ENCODE measurements at places on chromosomes 7 and 10.

DNA sequence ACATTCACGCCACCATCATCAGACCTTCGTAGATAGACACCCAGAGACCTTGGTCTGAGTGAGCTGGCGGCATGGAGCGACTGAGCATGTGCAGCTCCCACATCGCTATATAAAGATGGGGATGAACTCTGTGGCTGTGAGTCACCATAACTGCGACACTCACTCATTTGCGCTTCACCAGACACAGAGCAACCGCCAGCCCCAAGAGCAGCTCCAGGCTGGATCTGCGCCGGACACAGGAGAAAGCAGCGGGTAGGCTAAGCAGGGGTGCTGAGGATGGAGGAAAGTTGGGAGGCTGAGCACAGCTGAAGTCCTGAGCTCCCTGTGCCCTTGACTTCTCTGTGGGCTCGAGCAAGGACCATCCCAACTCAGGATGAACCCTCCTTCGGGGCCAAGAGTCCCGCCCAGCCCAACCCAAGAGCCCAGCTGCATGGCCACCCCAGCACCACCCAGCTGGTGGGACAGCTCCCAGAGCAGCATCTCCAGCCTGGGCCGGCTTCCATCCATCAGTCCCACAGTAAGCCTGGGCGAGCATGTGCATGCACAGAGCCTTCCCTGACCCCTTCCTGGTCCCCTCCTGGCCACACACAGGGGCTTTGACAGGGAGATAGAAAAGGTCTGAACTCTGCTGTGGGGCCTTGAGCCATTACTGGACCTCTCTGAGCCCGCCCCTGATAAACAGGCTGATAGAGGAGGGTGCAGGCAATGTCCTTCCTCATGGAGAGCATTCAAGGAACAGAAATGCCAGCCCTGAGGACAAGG lies at the start of gene OPN4:
Gene OPN4 (plus strand): TSS at position 137 of the 762 bp plus-strand sequence. CDS start 237 bp downstream, at position 374.
- no peak for DNase-seq

DNA sequence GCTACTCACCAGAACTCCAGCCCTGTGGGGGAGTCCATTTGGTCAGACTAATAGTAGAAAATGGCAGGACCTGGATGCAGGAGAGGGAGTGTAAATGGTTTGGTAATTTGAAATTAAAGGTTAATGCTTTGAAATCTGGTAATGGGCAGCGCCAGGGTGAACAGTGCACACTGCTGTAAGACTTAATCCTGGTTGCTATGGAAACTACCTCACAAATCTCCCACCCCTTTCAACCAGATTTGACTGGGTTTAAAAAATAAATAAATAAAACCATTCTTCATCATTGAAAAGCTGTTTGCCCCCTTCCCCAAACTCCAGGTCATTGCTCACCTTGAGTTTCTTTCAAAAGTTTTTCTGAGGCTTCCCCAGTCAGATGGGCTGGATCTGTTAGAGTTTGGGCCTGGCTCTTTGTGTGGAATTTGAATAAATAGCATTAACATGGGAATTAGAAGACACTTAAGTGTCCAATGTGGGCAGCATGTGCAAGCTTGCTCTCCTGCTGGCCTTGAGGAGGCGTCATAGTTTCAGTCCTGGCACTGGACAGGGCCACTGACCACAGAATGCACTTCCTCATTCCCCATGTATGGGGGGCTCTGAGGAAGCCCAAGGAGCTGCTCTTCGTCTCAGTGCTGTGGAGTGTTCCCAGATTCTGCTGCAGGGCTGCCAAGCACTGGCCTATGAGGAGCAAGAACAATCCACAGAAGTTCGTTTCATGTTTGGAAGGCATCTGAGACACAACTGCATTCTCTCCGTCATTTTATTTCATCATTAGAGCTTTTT lies 90.7 kb downstream of the LRRC4 start:
- no peak for DNase-seq

GRCh38 chr10:114822444-114823076 lies 980 bp downstream of the FHIP2A start:
- peak; percentile 15 for DNase-seq

DNA sequence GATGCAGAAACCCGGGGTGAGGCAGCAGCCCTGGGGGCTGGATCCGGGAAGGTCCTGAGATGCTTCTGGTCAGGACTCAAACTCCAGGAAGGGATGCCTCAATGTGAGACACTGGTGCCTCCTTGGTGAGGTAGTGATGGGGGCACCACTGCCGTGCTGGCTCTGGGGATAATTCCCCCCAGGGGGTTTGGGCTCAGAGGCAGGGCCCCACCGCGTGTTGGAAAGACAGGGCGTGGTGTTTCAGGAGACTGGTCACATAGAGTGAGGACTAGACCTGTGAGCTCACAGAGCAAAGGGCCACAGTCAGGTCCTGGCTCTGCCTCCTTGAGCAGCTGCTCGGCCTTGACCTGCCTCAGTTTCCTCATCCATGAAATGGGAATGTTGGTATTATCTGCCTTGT lies 361.9 kb downstream of the GLRX3 start:
- no peak for DNase-seq

GRCh38 chr10:126160571-126160970 lies 227.7 kb downstream of the ADAM12 start:
- peak; percentile 12 for DNase-seq

- no peak for DNase-seq
Observed at GRCh38 chr7:107312418-107312817, 143.6 kb downstream of the HBP1 start.

DNA sequence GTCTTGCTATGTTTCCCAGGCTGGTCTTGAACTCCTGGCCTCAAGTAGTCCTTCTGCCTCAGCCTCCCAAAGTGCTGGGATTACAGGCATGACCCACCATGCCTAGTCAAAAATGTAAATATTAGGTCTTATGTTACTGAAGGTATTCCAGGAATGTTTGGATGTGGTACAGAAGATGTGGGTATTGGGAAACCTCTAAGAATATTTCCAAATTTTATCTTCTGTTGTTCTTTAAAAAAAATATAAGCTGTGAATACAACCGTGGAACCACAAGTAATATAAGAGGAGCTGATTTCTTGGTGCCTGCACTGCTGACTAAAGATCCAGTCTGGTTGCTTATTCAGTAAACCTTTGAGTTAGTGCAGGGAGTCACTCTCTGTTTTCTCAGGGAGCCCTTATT lies 178.3 kb downstream of the AUTS2 start:
- no peak for DNase-seq

GRCh38 chr10:33093362-33093761 lies 135.3 kb upstream of the ITGB1 start:
- no peak for DNase-seq

GRCh38 chr7:113394856-113395255 lies 276.5 kb upstream of the SMIM30 start:
- DNase-seq = no peak

DNA sequence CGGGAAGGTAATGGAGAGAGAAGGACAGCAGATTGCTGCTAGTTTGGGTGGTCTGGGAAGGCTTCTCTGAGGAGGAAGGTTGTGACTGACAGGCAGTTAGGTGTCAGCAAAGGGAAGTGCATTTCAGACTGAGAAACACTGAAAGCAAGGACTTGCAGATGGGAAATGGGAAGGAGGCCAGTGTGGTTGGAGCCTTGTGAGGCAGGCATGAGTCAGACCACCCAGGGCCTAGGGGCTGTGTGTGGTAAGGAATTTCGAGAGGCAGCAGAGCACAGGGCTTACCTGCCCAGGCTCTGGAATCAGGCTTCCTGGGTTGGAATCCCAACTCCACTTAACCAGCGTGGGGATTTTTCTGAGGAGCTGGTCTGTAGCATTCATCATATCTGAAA lies 53.5 kb downstream of the NRF1 start:
- peak; percentile 53 for DNase-seq

DNA sequence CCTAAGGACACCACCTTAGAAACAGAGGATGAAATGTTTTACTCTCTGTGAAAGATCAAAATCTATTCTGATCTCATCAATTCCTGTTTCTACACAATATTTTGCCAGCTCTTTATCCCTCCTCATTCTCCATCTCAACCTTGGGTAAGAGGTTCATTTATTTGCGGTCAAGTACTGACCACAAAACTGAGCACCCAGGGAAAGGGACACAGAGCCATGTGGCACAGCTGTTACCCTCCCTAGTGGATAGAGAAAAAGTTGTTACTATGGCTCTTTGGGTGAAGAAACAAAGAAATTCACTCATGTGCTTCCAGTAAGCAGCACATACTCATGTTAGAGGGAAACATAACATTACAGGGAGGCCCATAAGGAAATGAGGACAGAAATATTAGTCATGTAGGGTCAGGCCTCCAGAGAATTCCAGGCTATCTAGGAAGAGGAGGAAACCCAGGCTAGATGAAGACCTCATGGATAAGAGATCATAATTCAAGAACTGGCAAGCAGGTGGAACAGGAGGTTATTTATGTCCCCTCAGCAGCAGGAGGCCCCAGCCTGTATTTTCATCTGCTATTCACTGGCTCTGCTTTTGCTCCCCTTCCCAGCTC lies 114.5 kb downstream of the ATE1 start:
- DNase-seq = no peak

GRCh38 chr7:19020062-19020461 lies 97.4 kb downstream of the TWIST1 start:
- no peak for DNase-seq

DNA sequence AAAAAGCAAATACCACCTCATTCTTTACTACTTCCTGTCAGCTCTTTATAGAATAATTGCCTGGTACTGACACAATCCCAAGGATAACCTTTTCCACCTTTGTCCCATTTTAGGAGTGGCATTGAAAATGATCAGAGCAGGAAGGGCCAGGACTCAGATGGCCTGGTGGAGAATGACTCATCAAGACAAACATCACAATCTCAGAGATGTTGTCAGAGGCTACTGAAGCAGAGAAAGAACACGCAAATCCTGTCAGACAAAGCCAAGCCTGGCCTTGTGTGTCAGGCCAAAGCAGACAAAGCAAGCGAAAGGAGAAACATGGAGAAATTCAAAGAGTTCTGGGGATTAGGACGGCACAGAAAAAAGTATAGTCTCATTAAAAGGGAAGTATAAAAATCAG lies 40.9 kb downstream of the NSUN6 start:
- peak; percentile 1 for DNase-seq

DNA sequence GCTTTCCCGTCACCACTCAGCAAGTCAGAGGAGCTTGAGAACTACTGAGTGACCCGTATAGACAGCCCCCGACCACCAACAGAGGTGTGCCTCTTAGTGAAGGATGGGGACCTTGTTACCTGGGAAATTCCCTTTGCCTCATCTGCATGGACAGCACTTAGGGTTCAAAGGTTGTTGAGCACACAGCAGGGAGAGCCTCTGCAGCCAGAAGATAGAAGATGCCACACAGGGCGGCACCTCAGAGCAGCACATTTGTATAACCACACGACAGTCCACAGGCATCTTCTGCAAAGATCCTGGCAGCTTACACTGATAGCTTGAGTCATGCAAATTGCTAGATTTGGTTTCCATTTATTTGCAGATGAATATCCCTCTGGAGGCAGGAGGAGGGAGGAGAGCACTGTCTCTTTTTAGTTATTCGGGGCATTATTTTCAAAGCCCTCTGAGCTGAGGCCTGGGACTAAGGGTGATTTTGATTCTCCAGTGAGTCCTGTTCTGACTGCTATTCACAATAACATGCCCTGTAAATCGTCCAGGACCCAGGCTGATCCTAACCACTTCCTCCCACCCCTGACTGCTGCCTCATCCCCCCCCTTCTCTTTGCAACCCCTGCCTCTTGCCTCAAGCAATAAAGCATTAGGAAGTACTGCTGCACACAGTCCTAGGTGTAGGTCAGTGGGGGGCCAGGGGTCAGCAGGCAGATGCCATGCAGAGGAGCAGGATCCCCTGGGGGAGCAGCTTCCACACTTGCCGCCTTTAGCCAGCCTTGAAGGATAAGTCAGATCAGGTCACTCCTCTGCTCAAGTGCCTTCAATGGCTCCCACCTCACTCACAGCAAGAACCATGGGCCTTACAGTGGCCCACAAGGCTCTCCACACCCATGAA lies 24.6 kb upstream of the INMT start:
- DNase-seq = no peak

DNA sequence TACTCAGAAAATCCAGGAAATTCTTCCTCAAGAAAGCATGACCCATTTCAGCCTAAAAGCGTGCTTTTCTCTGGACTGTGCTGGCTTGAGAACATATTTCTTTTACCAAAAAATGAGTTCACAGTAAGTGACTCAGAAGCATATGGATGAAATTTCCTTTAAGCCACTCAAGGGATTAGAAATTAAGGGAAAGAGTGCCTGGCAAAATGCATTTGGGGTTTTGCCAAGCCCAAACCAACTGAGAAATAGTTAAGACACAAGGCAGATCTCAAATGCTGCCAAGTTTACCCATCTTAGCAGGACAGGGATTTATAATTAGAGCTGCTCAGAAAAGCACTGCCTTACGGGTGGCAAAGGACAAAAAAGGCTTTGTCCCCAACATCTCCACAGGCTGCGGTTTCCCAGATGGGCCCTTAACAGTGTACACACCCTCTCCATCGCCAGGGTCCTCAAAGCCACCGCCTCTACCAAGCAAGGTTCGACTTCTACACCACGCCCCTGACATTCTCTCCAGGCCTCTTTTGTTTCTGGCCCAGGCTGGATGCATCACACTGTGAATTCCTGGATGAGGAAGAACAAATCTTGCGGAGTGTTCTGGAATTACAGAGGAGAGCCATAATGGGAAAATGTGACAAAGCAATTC lies 30.1 kb upstream of the CDHR3 start:
- peak; percentile 6 for DNase-seq

DNA sequence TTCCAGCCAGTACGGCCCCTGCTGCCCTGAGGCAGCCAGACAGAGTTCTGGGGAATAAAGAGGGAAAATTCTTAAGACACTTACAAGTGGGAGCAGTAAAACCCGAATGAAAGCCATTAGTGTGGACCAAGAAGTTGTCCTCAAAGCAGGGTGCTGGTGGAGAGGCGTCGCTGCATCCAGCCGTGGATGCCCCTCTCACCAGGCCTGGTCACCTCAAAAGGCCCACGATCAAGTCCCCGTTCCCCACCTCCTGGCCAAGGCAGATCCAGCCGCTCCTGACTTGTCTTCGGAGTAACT lies 656 bp downstream of the VSTM4 start:
- no peak for DNase-seq

DNA sequence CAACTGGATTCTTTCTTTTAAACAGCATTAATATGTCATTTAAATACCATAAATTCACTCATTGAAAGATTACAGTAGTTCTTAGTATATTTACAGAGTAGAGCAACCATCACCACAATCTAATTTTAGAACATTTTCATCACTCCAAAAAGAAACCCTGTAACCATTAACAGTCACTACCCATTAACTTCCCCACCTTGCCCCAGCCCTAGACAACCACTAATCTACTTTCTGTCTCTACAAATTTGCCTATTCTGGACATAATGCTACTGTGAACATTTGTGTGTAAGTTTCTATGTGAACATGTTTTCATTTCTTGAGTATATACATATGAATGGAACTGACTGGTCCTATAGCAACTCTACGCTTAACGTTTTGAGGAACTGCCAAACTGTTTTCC lies 42.4 kb downstream of the P4HA1 start:
- DNase-seq = no peak
